ENCODE measurements at places on chromosomes 1 and 21. TPM values are rescaled to one million over a fixed set of nuclear protein-coding genes. Genes with fewer than 3 reads are reported as not detected.

- no peak overlapping the region for H3K27ac ChIP-seq
- DNase-seq: no peak
- H3K4me3 ChIP-seq: no peak overlapping the region
- peaks cover 4% of the 10 kb centered on the region for H3K4me1 ChIP-seq
Measured at GRCh38 chr1:92940541-92940940, 20.7 kb downstream of the DIPK1A start.

DNA sequence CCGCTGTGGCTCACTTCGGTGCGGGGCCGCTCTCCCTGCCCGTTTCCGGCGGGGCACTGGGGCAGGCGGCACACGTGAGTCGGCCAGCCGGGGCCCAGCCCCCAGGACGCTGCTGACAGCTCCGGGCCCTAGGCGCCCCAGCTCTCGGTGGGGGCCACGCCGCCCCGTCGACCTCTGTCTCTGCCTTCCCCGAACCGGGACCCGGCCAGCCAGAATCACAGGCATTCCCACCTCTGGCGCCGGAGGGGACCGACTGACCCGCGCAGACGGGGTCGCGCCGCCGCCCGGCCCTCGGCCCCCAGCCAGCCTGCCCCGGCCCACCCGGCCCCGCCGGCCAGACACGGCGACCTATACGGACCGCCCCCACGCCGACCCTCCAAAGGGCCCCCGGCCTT lies 755 bp downstream of the SCMH1 start:
- no peaks in the 10 kb centered on the region for H3K36me3 ChIP-seq
- H3K27me3 ChIP-seq: no peaks in the 10 kb centered on the region
- peak overlapping the region; percentile 89 for H3K4me3 ChIP-seq
- H3K27ac ChIP-seq: peak overlapping the region; percentile 95
- peak; percentile 85 for DNase-seq
- peaks cover 41% of the 10 kb centered on the region for H3K4me1 ChIP-seq

DNA sequence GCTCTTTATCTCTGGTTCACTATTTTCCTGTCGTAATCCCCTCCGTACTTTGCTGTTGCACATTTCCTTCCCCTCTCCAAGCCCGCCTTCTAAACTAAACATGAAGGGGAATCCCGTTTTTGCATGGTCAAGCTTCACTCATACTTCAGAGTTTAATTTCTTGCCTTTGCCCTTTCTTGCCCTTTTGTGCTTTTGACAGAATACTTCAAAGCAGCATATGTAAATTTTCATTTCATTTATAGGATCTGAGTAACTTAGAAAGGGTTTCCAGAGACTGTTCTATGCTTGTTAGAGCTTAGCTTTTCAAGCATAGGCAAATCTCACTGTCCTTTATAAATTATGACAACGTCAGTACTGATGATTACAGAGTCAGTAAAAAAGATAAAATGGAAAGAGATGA lies 27.7 kb downstream of the SPATA45 start:
- no peak overlapping the region for H3K4me3 ChIP-seq
- H3K27me3 ChIP-seq: no peaks in the 10 kb centered on the region
- H3K27ac ChIP-seq: no peak overlapping the region
- DNase-seq: no peak
- no peaks in the 10 kb centered on the region for H3K4me1 ChIP-seq
- no peaks in the 10 kb centered on the region for H3K36me3 ChIP-seq

DNA sequence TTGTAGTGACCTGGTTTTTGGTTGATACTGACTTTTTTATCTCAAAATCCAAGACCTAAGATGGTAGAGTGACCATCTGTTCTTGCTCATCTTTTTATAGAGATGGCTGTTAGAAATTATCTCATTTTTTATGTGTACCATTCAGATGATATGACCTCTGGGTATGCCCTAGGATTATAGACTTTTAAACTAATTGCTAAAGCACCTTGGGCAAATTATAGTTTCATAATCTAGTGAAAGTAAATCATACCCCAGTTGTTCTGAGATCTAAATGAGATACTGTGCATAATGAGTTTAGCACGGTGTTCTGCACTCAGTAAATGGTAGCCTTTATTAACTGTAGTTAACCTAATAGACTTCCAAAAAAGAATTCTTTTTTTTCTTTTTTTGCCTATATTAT lies 182.6 kb upstream of the L1TD1 start:
- H3K27me3 ChIP-seq: no peaks in the 10 kb centered on the region
- H3K36me3 ChIP-seq: no peaks in the 10 kb centered on the region
- H3K4me3 ChIP-seq: no peak overlapping the region

DNA sequence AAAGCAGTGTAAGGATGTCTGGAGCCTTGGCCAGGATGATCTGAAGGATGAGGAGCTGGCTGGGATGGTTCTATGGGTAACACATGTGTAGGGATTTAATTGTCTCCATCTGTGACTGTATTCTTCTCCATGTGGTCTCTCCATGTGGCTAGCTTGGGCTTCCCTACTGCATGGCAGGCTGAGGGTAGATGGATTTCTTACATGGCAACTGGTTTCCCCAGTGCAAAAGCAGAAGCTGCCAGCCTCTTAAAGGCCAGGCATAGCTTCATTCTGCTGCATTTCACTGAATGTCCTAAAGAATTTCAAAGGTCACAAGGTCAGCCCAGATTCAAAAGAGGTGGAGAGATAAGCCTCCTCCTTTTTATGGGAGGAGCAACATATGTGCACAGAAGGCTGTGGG lies 61.7 kb downstream of the XCL2 start:
- DNase-seq: no peak
- H3K4me1 ChIP-seq: peaks cover 18% of the 10 kb centered on the region
- H3K27ac ChIP-seq: peak overlapping the region; percentile 58
- no peaks in the 10 kb centered on the region for H3K36me3 ChIP-seq
- no peaks in the 10 kb centered on the region for H3K27me3 ChIP-seq

DNA sequence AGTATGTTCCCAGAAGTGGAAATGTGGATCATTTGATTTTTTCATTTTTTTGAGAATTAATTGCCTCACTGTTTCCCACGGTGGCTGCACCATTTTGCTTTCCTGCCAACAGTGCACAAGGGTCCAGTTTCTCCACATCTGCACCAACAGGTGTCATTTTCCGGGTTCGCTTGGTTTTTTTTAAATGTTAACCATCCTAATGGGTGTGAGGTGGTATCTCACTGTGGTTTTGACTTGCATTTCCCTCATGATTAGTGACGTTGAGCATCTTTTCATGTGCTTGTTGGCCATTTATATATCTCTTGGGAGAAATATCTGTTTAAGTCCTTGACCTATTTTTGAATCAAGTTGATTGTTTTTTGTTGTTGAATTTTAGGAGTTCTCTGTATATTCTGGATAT lies 3.0 kb downstream of the COL6A2 start:
- H3K27me3 ChIP-seq: no peaks in the 10 kb centered on the region
- no peaks in the 10 kb centered on the region for H3K36me3 ChIP-seq
- no peak overlapping the region for H3K27ac ChIP-seq
- H3K4me3 ChIP-seq: no peak overlapping the region
- no peak for DNase-seq

DNA sequence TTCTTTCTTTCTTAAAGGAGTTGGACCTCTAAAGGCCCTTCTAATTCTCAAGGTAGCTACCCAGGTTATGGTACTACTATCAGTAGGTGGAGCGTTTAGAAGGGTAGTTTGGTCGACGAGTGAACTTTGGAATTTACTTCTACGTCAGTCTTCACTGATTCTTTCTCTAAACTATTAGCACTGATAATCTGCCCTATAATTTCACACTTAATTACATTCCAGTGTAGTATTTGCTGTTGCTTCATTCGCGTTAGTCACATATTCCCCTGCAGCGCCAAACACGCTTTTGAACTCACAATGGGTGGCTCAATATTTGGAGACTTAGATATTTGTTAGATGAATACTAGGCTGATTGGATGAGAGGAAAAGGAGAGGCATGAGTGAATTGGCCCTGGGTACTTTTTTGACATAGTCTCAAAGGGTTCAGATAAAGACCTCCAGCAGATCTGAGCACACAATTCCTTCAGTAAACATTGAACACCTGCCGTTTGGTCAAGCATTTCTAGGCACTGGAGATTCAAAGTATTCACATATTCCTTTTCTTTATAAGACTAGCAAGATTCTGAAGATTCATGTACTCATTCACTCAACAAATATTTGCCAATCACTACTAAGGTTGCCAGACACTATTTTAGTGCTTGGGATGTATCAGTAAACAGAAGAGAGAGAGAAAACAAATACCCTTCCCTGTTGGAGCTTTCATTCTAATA lies 929 bp upstream of the FOXJ3 start:
- no peaks in the 10 kb centered on the region for H3K36me3 ChIP-seq
- H3K27ac ChIP-seq: peak overlapping the region; percentile 96
- peak overlapping the region; percentile 99 for H3K4me3 ChIP-seq
- no peak for DNase-seq

DNA sequence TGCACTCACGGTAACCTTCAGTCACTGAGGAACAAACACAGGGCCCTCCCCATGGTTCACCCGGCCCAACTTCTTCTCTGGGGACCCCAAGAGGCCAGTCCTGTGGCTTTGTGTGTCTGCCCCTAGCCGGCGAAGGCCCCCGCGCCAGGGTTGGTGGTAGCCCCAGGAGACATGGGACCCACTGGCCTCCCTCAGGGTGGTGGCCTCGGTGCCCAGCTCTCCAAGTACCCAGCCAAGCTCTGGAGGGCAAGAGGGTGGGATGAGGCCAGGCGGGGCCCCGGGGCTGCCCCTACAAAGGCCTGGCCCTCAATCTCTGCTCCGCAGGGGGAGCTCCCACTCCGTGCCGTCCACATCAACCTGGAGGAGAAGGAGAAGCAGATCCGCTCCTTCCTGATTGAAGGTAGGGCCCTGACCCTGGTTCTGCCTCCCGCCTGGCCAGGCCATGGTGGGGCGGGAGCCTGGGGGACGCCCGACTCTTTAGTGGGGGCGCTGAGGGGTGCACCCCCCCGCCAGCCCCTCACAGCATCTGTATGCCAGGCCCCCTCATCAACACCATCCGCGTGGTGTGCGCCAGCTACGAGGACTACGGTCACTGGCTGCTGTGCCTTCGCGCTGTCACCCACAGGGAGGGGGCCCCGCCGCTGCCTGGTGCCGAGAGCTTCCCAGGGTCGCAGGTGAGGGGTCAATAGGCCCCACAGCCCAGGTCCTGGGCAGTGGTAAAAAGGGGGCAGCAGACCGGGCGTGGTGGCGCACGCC lies 5.6 kb downstream of the PLEKHN1 start:
- no peaks in the 10 kb centered on the region for H3K4me1 ChIP-seq
- H3K27ac ChIP-seq: no peak overlapping the region
- no peak for DNase-seq
- H3K4me3 ChIP-seq: no peak overlapping the region

DNA sequence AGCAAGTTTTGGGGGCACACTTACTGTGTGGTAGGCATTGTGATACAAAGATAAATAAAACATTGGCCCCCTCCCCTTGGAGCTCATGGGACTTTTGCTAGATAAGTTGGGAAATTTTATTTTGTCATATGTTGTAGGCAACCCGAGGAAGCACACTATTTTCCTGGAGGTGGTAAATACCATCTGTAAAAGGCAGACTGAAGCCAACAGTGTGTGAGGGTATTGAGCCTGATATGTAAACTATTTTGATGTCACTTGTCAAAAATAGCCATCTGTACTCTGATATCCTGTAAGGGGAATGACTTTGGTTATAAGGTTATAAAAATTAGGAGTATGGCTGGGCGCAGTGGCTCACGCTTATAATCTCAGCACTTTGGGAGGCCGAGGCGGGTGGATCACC lies 30.6 kb downstream of the VANGL2 start:
- H3K27me3 ChIP-seq: no peaks in the 10 kb centered on the region
- H3K4me3 ChIP-seq: no peak overlapping the region

DNA sequence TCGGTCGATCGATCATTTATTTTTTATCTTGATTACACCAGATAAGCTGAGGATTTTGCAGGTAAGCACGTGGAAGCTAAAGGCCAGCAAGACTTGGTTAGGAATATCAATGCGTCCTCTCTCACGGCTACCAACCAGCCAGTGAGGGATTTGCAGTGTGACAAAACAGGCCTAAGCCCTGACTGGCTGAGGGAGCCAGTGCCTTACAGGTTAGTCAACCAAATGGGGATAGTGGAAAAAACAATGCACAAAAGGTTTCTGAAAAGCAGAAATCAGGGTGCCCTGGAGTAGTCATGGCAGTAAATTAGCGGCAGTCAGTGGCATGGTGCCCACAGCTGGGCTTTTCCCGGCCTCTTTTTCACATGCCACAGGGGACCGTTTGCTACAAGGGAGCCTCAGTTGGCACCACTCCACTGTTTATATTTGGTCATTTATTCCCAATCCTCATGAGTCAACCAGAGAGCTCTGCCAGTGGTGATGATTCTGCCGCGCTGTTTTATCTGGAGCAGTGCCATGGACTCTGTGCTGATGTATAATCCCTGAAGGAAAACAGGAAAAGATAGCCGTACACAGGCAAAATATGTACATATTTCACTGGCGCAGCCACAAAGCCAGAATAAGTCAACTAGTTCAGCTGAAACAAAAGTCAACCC lies 167.6 kb downstream of the RHOU start:
- no peaks in the 10 kb centered on the region for H3K36me3 ChIP-seq
- DNase-seq: peak; percentile 87
- H3K4me3 ChIP-seq: no peak overlapping the region
- H3K27ac ChIP-seq: no peak overlapping the region
- peaks cover 7% of the 10 kb centered on the region for H3K4me1 ChIP-seq
- H3K27me3 ChIP-seq: no peaks in the 10 kb centered on the region

DNA sequence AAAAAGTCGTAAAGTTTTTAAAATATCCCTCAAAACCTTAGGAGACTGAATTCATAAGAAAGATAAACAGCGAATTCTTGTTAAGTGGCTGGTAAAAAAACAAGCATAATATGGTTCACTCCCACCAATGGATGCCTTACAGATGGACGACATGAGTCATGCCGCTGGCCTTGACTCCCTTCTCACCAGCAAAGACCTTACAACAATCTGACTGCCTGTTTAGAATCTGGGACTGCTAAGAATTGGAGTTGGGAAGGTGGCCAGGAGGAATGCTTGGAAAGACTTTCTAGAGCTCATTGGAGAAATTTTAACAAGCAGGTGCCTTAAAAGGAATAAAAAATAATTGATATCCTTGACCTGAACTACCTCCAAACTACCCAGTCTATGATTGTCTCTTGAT lies 206.9 kb upstream of the FMN2 start:
- no peaks in the 10 kb centered on the region for H3K27me3 ChIP-seq
- H3K36me3 ChIP-seq: no peaks in the 10 kb centered on the region
- no peak overlapping the region for H3K4me3 ChIP-seq

- no peak overlapping the region for H3K27ac ChIP-seq
- no peaks in the 10 kb centered on the region for H3K4me1 ChIP-seq
- H3K36me3 ChIP-seq: no peaks in the 10 kb centered on the region
Measured at GRCh38 chr1:181160998-181161870, 72.7 kb downstream of the IER5 start.

MROH9 gene
- polyA plus RNA-seq: not detected

NECTIN4 gene
- polyA plus RNA-seq: 2.7 TPM

TRAPPC10 gene
- polyA plus RNA-seq: 7.8 TPM

PARP1 gene
- polyA plus RNA-seq: 23.8 TPM

UBE2U gene
- polyA plus RNA-seq: 0.14 TPM

CDC7 gene
- polyA plus RNA-seq: 0.87 TPM

TMEM81 gene
- 2.0 TPM for polyA plus RNA-seq
